CD8-positive, alpha-beta memory T cell (primary cell): ENCODE measurements at places on chromosomes 3 and 15.

- DNase-seq, result no peak
Observed at GRCh38 chr3:117297065-117297464, 587.5 kb downstream of the TUSC7 start.

DNA sequence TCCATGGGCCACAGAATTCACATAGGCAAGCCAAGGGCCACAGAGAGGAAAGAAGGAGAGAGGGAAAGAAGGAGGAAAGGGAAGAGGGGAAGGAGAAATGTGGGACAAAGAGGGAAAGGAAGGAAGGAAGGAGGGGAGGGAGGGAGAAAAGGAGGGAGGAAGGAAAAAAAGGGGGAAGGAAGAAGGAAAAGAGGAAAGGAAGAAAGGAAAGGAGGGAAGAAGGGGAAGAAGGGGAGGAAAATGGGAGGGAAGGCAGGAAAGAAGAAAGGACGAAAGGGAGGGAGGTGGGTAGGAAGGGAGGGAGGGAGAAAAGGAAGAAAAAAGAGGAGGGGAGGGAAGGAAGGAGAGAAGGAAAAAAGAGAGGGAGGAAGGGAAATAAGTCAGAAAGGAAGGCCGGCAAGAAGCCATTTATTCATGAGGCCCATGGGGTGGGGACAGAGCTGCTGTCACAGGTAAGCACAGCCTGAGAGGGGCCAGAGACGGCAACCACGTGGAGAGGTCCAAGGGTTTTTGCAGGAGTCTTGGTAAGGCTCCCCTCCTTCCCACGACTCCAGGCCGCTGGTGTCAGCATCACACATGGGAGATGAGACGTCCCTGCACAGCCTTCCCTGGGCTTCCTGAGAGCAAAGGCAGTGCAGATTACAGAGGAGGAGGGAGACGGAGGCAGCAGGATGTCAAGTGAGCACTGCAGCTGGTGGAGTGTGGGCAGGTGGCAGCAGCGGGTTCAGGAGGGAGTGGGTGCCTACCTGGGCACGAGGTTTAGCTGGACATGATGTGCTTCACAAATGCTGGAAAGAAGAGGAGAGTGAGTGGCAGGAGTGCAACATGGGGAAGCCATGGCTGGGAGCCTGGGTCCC, 5.5 kb downstream of the MYL3 start:
- peak; percentile 28 for DNase-seq

- no peak for DNase-seq
Observed at GRCh38 chr15:53576841-53577240, 182.6 kb downstream of the WDR72 start.

DNA sequence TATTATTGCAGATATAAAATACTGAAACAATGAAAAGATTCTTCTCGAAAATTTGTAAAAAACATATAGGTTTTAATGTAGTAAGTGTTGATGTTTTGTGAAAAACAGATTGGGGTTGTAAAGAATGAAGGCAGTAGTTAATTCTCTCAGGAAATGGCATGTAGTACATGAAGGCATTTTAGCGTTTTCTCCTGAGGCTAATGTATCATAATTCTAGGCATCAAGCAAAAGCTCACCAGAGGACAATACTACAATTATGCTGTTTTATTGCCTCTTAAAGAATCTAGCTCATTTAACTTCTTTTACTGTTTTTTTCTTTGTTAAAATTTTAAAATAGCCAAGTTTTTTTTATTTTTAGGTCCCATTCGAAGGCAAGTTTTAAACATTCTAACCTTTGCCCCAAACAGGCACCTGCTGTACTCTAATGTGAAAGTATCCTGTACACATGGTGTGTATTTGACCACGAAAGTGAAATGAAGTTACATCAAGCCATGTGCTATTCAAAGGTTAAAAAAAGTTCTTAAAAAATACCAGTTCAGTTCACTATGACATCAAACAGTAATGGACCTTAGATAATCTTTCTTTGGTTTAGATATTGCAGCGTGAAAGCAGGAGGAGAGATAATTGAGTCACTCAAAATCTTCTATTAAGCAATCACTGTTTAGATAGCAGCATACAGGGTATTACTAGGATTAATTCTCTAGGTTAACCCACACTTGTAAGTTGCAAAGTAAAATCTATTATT, 163.6 kb downstream of the ECT2 start:
- DNase-seq, result no peak

- DNase-seq, result no peak
Observed at GRCh38 chr3:187112934-187113793, 26.1 kb downstream of the RPL39L start.

DNA sequence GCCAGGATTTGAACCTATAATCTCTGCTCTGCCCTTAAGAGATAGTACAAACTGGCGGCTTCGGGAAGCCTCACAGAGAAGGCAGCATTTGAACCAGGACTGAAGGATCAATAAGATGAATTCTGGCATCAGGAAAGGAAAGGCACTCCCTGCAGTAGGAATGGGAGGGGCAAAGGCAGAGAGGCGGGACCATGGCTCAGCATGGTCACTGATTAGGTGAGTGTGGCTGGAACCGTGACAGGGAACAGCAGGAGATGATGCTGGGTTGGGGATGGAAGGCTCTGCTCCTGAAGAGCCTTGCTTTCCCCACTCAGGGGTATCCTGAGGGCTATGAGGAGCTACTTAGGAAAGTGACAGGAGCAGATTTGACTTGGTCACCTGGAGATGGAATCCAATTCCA, 158.5 kb downstream of the FEZF2 start:
- no peak for DNase-seq

GRCh38 chr3:96966181-96966929, 152.0 kb downstream of the EPHA6 start:
- DNase-seq, result no peak

- no peak for DNase-seq
Observed at GRCh38 chr15:74307827-74308811, 59.3 kb downstream of the CYP11A1 start.

DNA sequence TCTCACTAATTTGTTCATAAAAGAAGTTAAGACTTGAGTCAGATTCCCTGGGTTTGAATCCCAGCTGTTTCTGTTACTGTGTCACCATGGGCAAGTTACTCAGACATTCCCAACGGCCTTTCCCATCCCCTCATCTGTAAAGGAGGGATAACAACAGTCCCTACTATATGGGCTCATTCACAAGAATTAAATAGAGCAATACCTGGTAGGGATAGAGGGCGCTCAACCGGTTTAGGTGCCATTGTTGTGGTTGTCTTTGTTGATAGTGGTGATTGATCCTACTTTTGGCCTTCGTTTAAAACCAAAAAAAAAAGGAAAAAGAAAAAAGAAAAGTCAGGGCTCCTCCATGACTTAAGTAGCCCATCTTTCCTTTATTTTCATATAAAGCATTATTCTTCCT, 563.1 kb downstream of the GRM7 start:
- DNase-seq, result no peak
